ENCODE measurements at places on chromosomes 6 and 20.

- no peak for DNase-seq
Observed at GRCh38 chr20:5031206-5031557, 29.9 kb upstream of the SLC23A2 start.

DNA sequence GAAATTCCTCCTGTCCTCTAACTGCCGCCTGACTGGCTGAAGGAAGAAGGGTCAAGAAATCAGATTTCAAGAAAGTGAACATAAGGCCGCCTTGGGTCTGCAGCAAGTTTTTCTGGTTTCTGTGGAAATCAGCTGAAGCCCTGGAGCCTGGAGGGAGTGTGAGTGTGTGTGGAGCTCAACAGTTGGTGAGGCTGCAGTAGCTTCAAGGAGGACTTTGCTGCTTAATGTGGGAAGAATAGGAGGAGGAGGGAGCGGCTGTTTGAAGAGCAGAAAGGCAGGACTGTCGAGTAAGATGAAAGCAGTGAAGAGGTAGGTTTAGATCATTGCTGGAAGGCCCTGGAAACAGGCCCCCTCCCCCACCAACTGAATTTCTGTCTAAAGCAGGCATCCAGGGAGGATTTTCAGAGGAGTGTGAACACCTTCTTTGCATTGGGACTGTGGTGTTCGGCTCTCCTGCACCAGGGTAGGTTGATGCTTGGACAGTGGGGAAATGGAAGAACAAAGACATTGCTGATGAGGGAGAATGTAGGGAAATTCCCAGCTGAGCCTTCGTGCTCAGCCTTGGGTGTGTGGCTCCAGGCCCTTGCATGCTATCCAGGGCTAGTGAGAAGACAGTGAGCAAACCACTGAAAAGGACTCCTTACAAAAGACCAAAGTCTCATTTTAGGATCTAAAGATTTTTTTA, 79.5 kb upstream of the VSTM2L start:
- no peak for DNase-seq

GRCh38 chr20:48437146-48437545, 390.7 kb downstream of the PREX1 start:
- no peak for DNase-seq

DNA sequence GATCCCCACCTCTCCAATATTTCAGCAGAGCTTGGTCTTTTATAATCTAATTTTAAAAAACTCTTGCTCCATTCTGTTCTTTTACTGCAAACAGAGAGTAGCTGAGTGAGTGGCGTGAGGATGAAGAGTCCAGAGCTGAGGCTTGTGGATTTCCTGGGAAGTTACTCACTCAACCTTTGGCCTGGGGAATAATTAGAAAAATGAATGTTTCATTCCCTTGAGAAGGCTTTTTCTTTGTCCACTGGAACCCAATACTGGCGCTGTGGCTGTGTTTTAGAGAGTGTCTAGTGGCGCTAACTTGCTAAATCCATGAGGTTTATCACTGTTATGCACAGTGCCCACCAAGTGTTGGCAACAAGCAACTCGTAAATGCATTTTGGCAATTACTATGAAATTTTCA, 251.5 kb downstream of the HIVEP2 start:
- DNase-seq, result no peak

DNA sequence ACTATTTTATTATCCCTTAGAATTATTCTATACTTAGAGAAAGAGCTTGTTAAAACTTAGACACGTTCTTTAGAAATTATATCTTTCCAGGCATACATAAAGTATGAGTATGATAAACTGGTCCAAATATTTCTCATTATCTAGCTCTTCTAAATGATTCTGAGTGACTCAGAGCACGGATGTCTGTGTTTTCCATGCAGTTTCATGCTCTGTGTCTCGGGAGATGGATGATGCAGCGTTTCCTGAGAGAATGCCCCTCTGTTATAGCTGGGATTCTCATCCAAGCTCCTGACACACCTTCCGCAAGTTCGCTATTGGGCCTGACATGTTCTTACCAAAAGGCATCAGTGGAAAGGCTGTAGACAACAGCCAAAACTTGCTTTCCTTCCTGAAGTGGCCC, 19.3 kb downstream of the SIRT5 start:
- DNase-seq, result no peak

DNA sequence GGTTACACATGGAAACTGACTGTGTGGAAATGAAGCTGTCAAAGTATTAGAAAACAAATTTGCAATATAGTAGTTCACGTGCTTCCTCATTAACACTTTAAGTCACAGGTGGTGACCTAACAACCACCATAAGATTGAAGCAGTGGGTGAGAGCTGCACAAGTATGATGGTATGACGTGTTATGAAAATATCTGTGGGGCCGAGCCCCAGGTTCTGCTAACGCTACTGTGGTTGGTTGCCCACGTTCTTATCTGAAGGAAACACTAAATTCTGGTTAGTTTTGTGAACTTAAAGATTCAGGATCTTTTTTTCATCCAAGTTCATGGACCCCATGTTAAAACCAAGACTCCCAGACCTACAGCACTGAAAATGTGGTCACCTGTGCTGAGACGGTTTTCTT, 243.0 kb upstream of the RIN2 start:
- no peak for DNase-seq

- DNase-seq, result no peak
Observed at GRCh38 chr6:34390531-34391472, 1.7 kb downstream of the NUDT3 start.

GRCh38 chr20:21340991-21341697, 38.0 kb downstream of the XRN2 start:
- DNase-seq, result no peak

DNA sequence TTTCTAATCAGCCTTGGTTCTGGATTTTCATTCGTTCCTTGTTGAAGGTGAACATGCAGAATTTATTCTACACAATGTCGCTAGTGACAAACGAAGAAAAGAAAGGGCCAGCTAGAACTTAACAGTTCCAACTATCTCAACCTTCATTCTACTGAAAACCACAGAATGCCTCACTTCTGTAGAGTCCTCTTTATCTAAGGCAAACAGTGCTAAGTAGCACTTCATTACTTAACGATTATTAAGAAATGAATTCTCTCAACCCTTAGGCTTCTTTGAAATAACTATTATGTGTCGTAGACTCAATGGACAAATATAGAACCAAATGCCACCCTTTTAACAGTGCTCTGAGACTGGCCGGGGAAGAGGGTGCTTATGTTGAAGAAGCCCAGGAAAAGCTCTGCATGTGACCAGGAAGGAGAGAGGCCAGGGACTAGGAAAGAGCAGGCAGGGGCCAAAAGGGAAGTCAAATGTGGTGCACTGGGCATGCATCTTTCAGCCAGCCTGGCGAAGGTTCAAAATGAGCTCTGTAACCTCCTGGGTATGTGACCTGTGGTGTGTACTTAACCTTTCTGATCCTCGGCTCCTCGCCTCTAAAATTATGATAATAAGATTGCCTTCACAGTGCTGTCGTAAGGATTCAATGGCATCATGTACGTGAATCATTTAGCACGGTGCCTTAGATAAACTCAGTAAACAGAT, 55.4 kb upstream of the BMP2 start:
- DNase-seq, result no peak

DNA sequence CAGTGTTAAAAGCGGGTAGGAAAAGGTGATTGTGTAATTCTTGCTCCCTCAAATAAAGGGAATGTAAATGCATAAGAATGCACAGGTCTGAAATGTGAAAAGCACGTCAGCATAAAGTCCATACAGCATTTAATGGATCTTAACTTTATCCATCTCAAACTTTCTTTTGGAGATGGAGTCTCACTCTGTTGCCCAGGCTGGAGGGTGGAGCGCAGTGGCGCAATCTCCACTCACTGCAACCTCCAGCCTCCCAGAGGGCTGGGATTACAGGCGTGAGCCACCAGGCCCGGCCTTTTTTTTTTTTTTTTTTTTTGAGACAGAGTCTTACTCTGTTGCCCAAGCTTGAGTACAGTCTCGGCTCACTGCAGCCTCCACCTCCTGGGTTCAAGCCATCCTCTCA, 33.4 kb downstream of the RNASET2 start:
- no peak for DNase-seq

Data from GM12892 (cell line).